ENCODE measurements at places on chromosomes 11 and 22. TPM values are rescaled to one million over a fixed set of nuclear protein-coding genes. Genes with fewer than 3 reads are reported as not detected.

SEPTIN5 gene
- total RNA-seq, result 2.2 TPM

DNA sequence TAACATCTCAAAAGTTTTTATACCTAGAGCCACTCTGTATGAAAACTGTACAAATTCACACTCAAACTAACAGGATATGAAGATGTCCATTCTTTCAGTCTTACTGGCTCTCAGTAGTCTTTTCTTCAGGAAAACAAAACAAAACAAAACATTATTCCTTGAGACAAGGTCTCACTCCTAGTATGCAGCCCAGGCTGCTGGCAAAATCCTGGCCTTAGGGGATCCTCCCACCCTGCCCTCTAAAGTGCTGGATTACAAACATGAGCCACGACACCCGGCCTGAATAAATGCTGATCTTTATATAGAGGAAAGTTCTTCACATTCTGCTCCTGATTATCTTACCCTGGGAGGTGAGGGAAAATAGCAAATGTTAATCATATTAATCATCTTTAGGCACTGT is 5.1 kb downstream of the APOL2 start:
- no peak for DNase-seq

- DNase-seq, result no peak
These were observed 131.4 kb downstream of the DCDC1 start for GRCh38 chr11:31237819-31238760.

- no peak for DNase-seq
These were observed 42.1 kb upstream of the ATXN10 start for GRCh38 chr22:45629469-45630089.

GRCh38 chr11:3042496-3043314 is 14.5 kb downstream of the CARS1 start:
- no peak for DNase-seq
